ENCODE measurements at places on chromosomes 4 and X.
A peak's percentile ranks its signal among the peaks of the same experiment; 100 is the strongest.

DNA sequence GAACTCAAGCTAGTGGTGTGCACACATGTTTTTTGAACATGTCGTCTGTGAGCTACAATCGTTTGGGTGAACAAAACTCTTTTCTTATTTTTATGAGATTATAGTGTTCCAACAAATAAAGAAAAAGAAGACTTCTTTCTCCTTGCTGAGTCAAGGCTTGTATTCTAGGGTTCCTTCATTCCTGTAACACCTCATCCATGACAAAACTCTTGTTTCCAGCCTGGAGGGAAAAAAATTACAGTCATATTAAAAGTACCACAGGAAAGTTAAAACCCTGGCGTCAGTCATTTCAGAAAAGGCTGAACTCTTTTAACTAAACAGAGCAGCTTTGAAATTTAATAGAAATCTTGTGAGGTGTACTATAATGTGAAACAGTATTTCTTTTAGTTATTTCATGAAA lies 79.2 kb upstream of the BOD1L1 start:
- no peak for DNase-seq

- no peak for DNase-seq
Observed at GRCh38 chrX:69076088-69076487, 89.2 kb downstream of the PJA1 start.

- no peak for DNase-seq
Observed at GRCh38 chrX:46626566-46626965, 53.0 kb downstream of the CHST7 start.

DNA sequence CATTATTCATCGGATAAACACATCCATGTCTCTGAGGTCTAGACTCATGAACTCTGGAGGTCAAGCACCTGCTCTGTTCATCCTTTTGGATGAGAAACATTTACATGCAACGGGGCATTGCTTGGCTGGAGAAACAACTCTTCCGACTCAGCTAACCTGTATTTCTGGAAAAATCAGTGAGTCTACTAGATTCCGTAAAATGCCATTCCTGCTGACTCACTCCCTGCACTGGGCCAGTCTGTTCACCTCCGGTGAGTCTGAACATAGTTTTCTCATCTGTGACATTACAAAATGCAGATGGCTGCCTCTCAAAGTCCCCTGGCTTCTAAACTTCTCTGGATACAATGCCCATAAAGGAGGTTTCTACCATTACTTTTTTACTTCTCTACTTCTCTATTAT lies 185.7 kb upstream of the HS3ST1 start:
- no peak for DNase-seq

DNA sequence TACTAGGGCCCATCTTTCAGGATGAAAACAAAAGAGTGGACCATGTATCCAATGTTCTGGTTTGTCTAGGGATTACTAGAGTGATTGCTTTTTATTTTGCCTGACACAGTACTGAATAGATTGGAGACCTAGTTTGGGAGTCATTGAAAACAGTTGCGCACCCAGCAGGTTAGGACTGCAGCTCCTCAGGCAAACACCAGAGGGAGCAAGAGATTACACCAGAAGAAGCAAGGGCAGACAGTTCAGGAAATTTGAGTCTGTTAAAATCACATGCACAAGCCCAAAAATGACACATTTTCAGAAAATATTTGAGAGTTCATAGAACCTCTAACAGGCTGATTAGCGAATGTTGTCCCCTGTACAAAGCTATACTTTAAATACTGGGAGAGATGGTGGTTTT lies 55.6 kb downstream of the CYLC1 start:
- DNase-seq: no peak

GRCh38 chr4:5784960-5785611 lies 74.1 kb downstream of the EVC start:
- peak; percentile 10 for DNase-seq

- DNase-seq: no peak
Observed at GRCh38 chr4:162797108-162797507, 369.6 kb downstream of the NAF1 start.

DNA sequence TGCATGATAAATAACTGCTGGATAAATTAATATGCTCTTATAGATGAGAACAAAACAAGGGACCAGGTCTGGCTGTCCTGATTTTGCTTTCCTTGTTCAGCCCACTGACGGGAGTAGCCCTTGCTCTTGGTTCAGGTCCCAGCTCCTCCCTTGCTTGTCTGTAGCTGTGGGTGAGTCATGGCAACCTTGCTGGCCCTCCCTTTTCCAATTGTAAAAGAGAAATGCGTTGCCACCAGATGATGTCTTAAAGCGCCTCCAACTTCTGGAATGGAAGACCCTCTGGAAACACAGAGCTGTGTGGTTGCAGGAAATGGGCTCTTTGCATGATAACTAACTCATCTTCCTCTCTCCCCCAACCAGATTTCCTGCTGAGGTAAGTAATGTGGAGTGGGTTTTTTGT lies 171.4 kb downstream of the AASDH start:
- no peak for DNase-seq

- DNase-seq: no peak
Observed at GRCh38 chrX:115226929-115227328, 7.0 kb downstream of the LRCH2 start.

DNA sequence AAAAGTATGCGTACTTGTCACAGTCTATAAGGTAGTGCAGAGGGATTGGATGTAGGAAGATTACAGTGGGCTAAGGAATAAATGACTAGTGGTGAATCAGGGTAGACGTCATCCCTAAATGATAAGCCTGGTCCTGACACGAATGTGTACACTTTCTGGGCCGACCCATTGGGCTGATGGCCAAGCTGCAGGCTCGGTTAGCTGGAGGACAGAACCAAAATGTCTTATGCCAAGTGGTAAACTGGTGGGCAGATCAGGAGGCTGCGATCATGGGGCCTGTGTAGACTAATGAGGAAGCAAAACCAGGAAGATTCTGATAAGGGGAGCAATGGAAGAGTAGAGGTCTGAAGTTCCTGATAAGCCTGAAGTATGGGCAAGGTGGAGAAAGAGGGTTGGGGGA lies 272.8 kb upstream of the GATB start:
- no peak for DNase-seq

- no peak for DNase-seq
Observed at GRCh38 chrX:96425200-96425599, 259.4 kb upstream of the DIAPH2 start.

Data from activated CD8-positive, alpha-beta memory T cell treated with anti-CD3 and anti-CD28 coated beads, Interleukin-2, amount 50 U/mL, for 48 hours (primary cell).